ENCODE measurements at places on chromosomes 16 and 17. TPM values are rescaled to one million over a fixed set of nuclear protein-coding genes. Genes with fewer than 3 reads are reported as not detected.

The OGFOD3 gene
- total RNA-seq: 16.6 TPM

The CNGB1 gene
- not detected for total RNA-seq

The SLC39A11 gene
- total RNA-seq: 11.0 TPM

The P2RX5 gene
- total RNA-seq: 6.9 TPM

The MTSS2 gene
- total RNA-seq: 55.1 TPM

The ZG16 gene
- total RNA-seq: not detected

The SLC38A8 gene
- total RNA-seq: not detected

The CES3 gene
- total RNA-seq: 2.5 TPM

The EIF1 gene
- 110 TPM for total RNA-seq

The GAS7 gene
- 94.5 TPM for total RNA-seq

The UBALD2 gene
- 6.3 TPM for total RNA-seq

The CCL2 gene
- 0.94 TPM for total RNA-seq

The CCR7 gene
- not detected for total RNA-seq

The PHKB gene
- 248 TPM for total RNA-seq
